ENCODE measurements at places on chromosomes 3 and 15.

DNA sequence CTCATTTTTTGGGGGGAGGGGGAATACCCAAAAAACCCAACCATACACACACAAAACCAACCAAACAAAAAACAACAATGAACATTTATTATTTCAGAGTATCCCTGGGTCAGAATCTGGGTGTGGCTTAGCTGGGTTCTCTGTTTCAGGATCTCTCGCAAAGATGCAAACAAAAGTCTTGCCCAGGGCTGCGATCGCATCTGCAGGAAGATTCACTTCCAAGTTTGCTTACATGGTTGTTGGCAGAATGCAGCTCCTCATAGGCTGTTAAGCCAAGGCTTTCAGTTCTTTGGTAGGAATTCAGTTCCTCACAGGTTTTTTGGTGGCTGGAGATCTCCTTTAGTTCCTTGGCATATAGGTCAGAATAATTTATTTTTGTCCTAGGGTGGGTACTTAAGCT lies 13.7 kb upstream of the ARIH1 start:
- no peak for DNase-seq

GRCh38 chr3:32249184-32249782 lies 10.8 kb downstream of the CMTM8 start:
- peak; percentile 51 for DNase-seq

DNA sequence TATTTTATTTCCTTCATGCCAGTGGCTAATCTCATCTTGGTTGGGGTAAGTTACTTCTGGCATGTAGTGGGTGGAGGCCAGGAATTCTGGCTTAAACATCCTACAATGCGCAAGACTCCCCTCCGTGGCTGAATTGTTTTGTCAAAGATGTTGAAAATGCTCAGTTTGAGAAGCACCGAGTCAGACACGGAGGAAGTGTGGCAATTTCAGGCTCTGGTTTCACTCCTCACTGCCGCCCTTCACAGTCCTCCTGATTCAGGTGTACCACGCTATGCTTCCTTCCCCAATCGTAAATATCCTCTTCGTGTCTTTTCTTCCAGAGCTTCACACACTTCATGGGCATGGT lies 150.7 kb downstream of the OPA1 start:
- no peak for DNase-seq

DNA sequence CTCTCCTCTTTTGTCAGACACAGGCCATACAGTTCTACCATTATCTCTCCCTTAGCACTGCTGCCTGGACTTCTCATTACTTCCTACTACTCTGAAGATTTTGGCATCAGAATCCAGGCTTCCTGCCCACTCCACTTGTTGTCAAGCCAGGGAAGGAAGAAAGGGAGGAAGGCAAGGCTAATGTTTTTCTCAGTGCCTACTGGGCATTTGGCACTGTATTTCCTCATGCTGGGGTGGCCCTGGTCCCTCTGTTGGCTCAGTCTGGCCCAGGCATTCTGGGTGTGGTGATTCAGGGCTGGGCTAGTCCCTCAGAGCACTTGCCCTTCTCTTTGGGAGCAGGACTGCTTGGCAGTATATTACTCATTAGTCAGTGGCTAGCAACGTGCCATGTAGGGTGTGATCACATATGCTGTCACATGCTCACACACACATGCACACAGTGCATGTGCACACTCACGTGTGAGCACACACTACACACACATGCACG lies 52.9 kb downstream of the BSN start:
- DNase-seq, result no peak

DNA sequence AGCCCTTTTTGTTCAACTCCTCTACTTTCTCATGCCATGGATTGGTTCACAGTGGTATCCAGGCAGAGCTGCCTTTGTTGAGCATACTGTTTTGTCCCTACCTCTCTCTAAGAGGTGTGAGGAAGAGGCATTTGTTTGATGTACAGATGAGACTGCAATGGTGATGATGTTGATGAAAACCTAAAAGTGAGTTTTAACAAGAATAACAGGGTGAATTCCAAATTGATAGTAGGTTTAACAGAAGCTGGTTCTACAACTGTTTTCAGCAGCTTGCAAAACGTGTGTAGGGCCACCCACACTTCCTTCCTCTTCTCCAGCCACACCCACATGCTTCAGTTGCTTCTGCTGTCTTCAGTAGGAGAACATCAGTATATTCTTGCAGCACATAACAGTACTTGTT lies 10.2 kb downstream of the SNRK start:
- no peak for DNase-seq

DNA sequence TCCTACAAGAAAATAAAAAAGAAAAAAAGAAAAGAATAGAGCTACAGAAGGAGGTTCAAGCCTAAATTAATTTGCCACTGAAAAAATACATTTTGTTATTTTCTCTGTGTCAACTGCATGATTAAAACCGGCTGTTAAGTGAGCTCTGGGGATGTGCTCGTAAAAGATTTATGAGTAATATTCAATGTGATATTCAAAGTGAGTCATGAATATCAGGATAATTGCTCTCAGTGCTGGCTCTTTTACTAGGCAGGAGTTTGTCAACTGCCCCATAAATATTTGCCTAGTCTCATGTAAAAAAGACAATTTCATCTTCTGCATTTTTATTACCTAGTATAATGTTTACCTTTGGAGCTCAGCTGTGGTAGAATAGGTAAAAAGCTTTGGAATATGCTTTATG lies 78.9 kb downstream of the CDIN1 start:
- DNase-seq, result peak; percentile 63

GRCh38 chr3:35635407-35635806 lies 3.9 kb upstream of the ARPP21 start:
- DNase-seq, result no peak

DNA sequence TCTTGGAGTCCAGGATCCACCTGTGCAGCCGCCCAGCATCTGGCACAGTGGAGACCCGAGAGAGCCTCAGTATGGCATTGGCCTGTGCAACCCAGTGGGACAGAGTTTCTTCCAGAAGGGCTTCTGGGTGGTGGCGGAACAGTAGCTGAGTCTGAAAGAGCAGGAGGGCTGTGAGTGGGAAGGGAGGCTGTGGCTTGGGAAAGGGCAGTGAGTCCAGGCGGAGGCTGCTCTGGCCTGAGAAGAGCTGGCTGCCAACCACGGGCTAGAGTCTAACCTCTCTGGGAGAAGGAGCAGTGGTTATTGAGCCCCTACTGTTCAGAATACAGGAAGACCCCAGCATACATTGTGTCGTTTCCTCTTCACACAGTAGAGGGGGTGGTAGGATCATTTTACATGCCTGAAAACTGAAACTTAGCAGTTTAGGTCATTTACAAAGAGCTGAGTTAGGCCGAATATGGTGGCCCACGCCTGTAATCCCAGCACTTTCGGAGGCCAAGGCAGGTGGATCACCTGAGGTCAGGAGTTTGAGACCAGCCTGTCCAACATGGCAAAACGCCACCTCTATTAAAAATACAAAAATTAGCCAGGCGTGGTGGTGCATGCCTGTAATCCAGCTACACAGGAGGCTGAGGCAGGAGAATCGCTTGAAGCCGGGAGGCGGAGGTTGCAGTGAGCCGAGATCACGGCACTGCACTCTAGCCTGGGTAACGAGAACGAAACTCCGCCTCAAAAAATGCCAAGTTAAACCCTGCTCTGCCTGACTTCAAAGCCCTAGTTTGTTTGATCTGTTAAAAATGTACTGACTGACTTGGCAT lies 3.2 kb downstream of the AEN start:
- no peak for DNase-seq

DNA sequence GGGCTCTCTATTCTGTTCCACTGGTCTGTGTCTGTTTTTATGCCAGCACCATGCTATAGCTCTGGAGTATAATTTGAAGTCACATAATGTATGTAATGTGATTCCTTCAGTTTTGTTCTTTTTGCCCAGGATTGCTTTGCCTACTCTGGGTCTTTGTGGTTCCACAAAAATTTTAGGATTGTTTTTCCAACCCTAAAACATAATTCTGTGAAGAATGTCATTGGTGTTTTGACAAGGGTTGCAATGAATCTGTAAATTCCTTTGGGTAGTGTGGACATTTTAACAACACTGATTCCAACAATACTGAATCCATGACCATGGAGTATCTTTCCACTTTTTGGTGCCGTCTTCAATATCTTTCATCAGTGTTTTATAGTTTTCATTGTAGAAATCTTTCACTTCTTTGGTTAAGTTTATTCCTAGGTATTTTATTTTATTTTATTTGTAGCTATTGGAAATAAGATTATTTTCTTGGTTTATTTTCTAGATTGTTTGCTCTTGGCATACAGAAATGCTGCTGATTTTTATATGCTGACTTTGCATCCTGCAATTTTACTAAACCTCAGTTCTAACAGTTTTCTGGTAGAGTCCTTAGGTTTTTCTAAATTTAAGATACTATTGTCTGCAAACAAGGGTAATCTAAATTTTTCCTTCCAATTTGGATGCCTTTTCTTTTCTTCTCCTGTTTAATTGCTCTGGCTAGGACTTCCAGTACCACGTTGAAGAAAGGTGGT lies 29.7 kb downstream of the TJP1 start:
- no peak for DNase-seq

DNA sequence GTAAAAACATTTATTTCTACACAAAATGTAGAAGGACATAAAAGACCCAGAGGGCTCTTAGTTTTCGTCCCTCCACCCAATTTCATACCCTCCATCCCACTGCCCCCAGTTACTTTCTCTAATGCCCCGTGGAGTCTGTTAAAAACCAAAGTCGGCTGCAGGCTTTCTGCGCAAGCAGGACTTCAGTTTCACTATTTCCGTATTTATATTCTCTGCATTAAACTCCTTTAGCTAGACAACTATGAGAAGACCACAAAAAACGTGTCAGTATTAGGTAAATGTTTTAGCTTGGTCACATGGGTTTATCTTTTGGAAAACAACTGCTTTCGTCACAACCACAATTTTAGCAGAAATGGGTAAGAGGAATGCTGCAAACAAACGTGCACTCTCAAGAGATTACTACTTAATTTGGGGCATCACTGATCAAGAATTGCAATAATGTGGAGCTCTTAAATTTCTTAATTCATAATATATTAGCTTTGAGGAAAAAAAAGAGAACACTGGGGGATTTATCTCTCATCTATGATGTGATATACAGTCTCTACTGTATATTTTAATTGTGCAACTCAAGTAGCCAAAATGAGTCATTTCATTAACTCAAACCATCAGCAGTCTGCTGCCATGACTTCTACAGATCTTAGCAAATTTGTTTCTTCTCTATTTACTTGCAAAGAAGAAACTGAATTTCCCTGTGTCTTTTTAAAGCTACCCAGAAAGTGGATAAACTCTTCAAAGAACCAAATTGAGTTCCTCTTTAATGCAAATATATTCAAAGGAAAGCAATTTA lies 740 bp upstream of the NSMCE3 start:
- DNase-seq, result no peak

- no peak for DNase-seq
These were observed 174.6 kb downstream of the ANXA2 start for GRCh38 chr15:60223176-60223575.

DNA sequence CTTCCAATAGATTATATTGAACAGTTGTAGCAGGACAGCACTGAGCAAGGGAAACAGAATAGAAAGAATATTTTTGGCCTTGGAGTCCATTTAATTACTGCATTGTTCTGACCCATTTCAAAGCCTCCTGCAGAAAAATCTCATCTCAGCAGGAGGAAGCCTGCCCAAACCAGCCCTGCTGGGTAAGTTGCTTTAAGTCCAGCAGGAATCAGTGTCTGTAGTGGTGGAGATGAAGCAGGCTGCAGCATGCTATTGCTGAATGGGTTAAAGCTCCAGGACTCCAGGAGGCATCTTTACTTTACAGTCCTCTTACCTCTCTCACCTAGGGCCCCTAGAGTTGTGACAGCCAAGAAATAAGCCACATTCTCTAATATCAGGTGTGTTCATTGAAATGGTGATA lies 380.3 kb upstream of the THBS1 start:
- DNase-seq, result no peak

- DNase-seq, result no peak
These were observed 59.1 kb upstream of the RASGRP1 start for GRCh38 chr15:38623744-38624143.

DNA sequence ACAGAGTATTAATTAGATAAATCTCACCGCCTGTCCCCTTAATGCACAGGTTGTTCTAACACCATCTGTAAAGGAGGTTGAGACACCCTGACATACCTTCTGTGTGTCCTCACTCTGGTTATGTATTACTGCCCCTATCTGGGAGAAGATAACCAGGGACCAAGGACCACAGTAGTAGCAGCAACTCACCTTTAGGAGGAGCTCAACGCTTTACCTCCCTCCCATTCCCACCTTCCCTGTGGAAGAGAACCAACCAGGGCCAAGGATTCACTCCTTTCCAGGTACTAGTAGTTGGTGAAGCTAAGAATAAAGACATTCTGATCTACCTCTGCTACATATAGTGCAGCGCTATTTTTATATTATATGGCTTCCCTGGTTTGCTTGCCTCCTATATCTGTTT lies 232.6 kb downstream of the MEX3B start:
- DNase-seq, result no peak

DNA sequence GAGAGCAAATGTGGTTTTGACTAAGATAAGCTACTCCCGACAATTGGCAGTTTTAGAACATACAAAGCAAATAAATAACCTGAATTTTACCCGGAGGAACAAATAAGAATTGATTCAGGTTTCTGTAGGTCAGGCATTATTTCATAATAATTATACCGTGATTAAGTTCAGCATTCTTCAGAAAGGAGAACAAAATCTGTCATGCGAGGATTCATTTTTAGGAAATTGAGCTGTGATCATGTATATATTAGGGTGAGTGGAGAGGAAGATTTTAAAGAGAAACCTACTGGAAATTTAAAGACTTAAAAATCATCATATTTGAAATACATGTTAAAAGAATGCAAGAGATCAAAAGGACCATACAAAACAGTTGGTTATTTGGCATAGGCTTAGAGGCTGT lies 20.5 kb downstream of the ZNF609 start:
- DNase-seq, result no peak

- no peak for DNase-seq
These were observed 370.2 kb upstream of the ZNF385D start for GRCh38 chr3:22121068-22121701.

DNA sequence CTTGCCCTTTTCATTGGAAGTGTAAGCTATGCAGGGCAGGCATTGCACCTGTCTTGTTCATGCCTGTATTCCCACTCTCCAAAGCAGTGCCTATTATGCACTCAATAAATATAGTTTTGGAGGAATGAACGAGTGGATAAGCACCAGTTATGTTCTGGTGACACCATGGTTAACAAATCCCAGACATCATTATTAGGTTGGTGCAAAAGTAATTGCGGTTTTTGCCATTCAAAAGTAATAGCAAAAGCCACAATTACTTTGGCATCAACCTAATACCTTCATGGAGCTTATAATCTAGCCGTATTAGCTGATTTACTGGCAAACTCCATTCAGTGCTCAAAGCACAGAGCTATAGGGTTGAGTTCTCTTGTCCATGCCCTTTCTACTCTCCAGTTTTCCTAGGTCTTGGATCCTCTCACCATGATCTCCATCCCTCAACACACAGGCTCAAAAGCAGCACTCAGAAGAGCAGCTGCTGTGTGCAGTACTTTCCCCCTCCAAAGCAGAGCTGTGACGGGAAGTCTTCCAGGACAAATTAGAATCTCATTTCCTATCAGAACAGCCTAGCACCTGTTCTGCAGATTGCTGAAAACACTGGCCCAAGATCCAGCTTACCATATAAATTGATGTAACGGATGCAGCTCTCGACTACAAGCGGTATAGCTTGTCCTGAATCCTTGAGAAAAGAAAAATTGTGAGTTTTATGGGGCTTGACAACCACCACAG lies 63.2 kb upstream of the RAD18 start:
- no peak for DNase-seq

- no peak for DNase-seq
These were observed 340 bp downstream of the TTLL3 start for GRCh38 chr3:9810433-9810770.
